Right ventricle myocardium inferior (tissue), 1 donor: ENCODE measurements at places on chromosomes 7 and 10. TPM values are rescaled to one million over a fixed set of nuclear protein-coding genes. Genes with fewer than 3 reads are reported as not detected.

GRCh38 chr7:106618480-106618879, 42.5 kb downstream of the CCDC71L start:
- no peak for DNase-seq

Gene GRID1
- total RNA-seq, result 1.3 TPM

DNA sequence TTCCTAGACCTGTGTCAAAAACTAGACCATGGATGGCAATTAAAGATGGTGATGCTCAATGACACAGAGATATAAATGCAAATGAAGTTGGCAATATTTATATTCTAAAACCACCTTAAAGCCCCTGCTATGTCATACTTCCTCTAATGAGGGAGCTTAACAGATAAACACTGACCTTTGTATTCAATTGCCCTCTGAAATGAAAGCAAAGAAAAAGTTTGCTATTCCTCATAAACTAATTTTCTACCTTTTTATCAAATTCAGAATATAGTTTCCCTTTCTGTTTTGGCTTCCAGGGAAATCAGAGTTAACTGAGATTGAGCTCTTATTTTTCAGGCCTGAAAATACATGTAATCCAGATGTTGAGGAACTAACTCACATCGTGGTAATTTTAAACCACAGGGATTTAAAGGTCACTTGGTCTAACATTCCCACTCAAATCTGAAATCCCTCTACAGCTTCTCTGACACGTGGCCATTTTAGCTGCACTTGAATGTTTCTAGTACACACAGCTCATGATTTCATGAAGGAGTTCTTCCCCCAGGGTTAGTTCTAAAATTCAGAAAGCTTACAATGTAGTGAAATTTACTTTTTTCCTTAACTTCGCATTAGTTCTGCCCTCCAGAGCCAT, 37.9 kb upstream of the ABCB5 start:
- no peak for DNase-seq

GRCh38 chr10:108904163-108904838, 1019.0 kb downstream of the XPNPEP1 start:
- DNase-seq, result no peak

Gene COL13A1
- 1.0 TPM for total RNA-seq

GRCh38 chr10:90125456-90126255, 424.3 kb downstream of the KIF20B start:
- DNase-seq, result no peak

DNA sequence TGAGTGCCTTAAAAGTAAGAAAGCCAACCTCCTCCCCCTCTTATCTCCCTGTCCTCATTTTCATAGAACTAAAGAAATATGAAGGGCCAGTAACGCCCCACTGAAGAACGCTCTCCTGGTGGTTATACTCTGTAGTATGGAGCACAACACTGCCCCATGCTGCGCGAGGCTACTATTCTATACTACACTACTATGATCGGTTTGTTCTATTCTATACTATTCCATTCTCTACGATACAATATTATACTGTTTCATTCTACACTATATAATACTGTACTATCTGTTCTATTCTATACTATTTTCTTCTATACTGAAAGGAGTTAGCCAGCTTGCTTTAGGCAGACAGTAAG, 34.8 kb downstream of the DIP2C start:
- no peak for DNase-seq

DNA sequence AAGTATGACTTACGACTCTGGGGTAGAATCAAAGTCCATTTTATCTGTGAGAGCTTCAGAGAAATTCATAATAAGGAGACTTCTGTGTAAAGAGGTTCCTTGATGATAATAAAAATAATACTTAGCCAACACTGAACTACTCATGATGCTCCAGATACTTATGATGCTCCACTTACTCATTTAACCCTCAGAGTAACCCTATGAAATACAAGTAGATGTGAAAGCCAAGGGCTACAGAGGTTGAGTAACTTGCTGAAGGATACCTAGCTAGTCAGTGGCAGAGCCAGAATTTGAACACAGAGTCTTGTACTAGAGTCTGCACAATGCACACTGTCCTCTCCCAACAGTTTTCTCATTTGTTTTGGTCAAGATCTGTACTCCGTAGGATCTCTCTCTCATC, 89.5 kb downstream of the HECW1 start:
- DNase-seq, result no peak

DNA sequence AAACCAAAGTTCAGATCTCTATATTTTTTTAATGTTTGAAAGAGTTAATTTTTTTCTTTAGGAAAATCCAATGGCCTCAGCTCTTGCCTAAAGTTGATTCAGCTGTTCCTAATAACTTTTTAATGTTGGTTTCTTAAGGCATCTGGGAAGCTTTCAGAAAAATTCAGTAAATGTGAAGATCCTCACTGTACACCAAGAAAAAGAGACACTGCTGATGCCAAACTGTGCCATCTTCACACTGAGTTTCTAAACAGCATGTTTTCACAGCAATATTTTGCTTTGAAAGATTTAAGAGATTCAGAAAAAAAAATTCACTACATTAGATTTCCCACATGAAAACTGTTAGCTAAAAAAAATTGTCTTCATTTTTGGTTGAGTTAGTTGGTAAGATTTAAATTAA, 249.4 kb downstream of the NEBL start:
- no peak for DNase-seq

- no peak for DNase-seq
Observed at GRCh38 chr10:103476046-103476768, 2.8 kb downstream of the CALHM3 start.

Gene LIPM
- total RNA-seq, result not detected

Gene ZPBP
- total RNA-seq, result not detected

DNA sequence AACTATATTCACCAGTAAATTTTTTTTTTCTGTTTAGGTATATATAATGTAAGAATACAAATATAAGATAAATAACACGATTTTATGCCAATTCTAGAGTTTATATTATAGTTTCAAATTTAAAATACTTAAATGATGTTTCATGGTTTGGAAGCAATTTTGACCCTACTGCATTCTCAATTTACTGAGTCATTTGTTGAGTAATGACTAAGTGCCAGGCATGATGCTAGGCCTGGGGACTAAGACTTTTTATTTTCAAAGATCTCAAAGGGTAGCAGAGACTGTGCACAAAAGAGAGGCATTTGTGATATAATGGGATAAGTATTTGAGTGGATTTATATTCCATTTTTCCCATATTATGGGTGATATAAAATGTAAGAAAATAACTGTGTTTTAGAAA, 78.9 kb upstream of the SMIM30 start:
- no peak for DNase-seq

GRCh38 chr10:126387931-126388911, at the start of gene ADAM12:
TSS of gene ADAM12 (minus strand) at chr10:126388477. CDS start at chr10:126388145, 332 bp downstream.
- peak; percentile 77 for DNase-seq

Gene HTRA1
- total RNA-seq, result 41.6 TPM

DNA sequence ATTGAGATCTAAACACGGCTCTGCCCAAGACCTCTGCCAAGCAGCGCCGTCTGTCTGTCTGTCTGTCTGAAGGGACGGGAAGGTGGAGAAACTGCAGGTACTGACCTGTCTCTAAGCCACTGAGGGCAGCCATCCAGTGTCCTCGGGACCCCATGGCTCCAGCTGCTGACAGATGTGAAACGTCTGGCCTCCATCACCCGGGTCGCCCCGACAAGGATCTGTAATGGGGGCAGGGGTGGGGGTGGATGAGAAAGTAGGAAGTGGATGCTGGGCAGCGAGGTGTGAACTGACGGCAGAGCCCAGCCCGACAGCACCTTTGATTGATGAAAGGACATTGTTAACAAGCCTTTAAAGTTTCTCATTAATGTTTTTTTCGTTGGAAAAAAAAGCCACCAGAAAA, 193.1 kb downstream of the EBF3 start:
- no peak for DNase-seq

GRCh38 chr10:35416619-35417312, 80.5 kb downstream of the CCNY start:
- DNase-seq, result no peak

GRCh38 chr7:134985894-134986362, 380 bp upstream of the AGBL3 start:
- DNase-seq, result no peak

Gene SLC13A1
- not detected for total RNA-seq

DNA sequence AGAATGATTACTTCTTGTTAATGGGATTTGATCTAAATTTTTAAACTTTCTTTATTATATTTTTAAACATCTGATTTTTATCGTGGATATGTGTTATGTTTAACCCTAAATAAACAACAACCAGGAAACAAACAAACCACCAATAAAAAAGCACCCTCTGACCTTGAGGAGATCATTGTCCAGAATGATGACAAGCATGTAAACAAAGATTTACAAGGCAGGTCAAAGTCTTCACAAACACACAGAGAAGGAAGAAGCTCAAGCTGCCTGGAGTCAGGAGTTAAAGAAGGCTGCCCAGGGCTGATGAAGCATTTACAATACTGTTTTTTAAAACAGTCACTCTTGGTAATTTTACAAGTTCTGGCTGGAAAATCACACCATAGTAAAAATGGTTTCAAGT, 31.0 kb upstream of the EGFR start:
- no peak for DNase-seq

- DNase-seq, result no peak
Observed at GRCh38 chr10:74032900-74033655, 35.2 kb downstream of the VCL start.

GRCh38 chr7:83588602-83589240, 60.2 kb downstream of the SEMA3E start:
- DNase-seq, result no peak

DNA sequence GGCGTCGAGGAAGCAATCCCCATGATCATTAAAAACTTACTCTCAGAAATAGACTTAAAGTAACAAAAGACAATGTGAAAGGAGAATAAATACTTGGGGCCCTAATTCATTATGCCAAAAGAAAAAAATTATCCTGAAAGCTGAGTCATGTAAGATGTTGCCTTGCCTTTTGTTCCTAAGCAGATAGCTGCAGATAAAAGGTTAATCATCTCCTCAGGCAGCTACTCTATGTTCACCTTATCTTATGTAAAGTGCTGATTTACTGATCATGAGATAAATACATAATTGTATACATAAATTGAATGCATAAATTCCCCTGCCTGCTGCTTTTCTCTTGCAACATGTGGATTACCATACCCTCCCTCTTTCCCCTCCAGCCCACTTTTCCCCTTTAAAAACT, 28.1 kb upstream of the CREB3L2 start:
- DNase-seq, result no peak

DNA sequence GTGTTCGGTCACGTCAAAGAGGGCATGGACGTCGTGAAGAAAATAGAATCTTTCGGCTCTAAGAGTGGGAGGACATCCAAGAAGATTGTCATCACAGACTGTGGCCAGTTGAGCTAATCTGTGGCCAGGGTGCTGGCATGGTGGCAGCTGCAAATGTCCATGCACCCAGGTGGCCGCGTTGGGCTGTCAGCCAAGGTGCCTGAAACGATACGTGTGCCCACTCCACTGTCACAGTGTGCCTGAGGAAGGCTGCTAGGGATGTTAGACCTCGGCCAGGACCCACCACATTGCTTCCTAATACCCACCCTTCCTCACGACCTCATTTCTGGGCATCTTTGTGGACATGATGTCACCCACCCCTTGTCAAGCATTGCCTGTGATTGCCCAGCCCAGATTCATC, 6.5 kb downstream of the PPIF start:
- DNase-seq, result no peak

Gene PNLIPRP2
- not detected for total RNA-seq

Gene MRLN
- not detected for total RNA-seq

Gene GPR15LG
- not detected for total RNA-seq

GRCh38 chr7:54843841-54844355, 84.9 kb upstream of the SEC61G start:
- no peak for DNase-seq

Gene FAM3C
- 40.2 TPM for total RNA-seq

DNA sequence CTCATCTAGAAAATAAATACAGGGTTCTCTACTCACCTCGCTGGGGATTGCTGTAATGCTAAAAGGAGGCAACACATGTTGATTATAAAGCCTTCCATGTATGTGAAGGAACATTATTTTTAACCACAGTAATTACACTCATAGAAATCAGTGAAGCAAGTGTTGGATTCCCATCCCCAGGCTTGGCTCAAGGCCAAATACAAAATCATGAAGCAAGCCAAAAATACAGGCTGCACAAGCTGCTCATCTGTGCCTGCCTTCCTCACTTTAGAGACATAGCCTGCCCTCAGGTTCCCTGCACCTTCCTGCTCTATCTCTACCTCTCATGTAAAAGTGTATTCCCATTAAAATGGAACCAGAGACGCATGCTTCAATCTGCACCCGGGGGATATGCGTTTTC, 1077.1 kb upstream of the C7orf33 start:
- no peak for DNase-seq

DNA sequence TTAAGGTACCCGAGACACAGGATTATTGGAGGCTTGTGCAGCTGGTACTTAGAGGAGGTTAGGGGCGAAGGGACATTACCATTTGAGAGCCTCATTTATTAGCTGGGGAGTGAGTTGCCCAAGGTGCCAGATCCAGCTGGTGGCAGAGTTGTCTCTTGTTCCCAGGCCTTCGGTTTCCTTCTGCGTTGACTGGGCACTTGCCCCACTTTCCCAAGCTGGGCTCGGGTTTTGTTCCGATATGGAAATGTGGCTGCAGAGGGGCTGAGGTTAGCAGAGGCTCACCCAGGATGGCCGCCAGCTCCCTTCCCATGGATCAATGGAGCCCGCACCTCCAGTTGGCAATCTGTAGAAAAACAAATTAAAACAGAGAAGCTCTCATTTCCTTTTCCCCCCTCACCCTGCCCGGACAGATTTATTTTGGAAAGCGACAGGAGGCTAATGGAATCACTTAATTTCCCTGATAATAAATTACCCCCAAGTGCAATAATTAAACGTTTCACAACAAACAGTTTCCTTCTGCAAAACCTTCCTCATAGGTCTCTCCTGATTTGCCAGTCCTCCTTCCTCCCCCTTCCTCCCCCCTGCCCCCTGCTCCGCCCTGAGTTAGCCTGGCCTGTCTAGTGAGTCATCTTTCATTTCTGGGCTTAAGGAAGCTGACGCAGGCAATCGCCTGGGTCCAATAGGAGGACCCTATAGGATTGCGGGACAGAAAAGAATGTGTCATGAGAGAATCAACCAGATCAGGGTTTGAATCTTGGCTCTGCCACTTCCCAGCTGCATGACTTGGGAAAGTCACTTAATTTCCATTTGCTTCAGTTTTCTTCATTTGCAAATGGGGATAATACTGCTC, 51.7 kb downstream of the ADRA2A start:
- no peak for DNase-seq

GRCh38 chr7:112159351-112159750, 46.8 kb downstream of the DOCK4 start:
- no peak for DNase-seq

DNA sequence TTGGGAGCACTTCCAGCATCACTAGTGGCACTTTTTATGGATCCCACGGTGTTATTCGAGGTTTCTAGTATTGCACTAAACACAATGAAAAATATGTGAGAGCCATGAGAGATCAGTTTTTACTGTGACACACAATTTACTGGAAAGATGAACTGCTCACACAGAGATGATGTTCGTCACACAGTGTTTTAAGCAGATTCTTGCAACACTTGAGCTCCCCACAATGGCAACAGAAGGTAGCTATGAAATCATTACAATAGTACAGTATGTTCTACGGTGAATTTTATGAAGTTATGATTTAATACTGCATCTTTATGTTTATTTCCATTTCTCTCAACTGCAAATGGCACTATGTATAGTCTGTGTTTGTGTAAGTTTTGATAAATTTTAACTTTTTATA, 27.4 kb upstream of the ENTPD1 start:
- DNase-seq, result no peak
